Type B pancreatic cell (in vitro differentiated cells): ENCODE measurements at places on chromosomes 1 and 21. TPM values are rescaled to one million over a fixed set of nuclear protein-coding genes. Genes with fewer than 3 reads are reported as not detected.

Gene OR2T1
- not detected in 2 replicates for total RNA-seq

Gene CD101
- 1.1 and 4.4 TPM in 2 replicates for total RNA-seq

Gene GBP7
- not detected in 2 replicates for total RNA-seq

Gene FCRL6
- total RNA-seq = not detected in 2 replicates

Gene DRAM2
- 42.6 and 61.3 TPM in 2 replicates for total RNA-seq

Gene OPRD1
- 1.1 and 1.5 TPM in 2 replicates for total RNA-seq

Gene GRIK3
- total RNA-seq = 1.4 and 2.3 TPM in 2 replicates

Gene RC3H1
- 35.7 and 39.4 TPM in 2 replicates for total RNA-seq

Gene CROCC
- total RNA-seq = 23.5 and 40.1 TPM in 2 replicates
